Lower lobe of right lung (tissue), 2 donors: ENCODE measurements at places on chromosomes 1 and 21. TPM values are rescaled to one million over a fixed set of nuclear protein-coding genes. Genes with fewer than 3 reads are reported as not detected.

DNA sequence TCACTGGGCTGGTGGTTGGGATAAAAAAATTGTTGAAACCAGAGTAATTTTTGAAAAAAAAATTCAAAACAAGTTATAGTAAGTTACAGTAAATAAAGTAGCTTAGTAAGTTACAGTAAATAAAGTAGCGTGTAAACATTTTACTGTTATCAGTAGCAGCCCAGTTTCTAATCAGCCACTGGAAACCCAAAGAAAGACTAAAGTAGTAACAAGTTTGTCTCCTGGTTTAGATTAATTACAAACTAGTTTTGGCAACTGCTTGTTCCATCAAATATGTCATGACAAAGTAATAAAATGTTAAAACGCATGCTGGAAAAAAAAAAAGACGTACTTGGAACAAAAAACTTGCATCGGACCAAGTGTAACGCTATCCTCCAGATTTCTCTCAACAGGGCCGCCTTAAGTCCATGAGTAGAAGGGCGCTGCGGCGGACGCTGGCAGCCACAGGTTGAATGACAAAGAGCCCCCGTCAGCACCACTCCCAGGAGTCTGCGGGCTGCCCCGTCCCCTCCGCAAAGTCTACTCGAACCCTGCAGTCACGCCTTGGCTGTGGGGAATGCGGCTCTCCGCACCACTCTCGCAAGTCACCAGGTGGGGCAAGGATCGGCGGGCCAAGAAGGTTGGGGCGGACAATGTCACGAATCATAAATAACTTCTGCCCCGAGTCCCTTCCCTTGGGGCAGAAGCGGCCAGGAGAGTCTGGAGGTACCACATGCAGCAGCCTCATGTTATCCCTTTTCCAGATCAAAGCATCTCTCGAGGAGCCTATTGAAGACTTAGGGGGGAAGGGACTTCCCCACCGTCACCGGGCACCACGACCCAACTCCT is 837 bp downstream of the SLC16A1 start:
- no peaks in the 10 kb centered on the region for H3K27me3 ChIP-seq
- peak overlapping the region; percentile 85 for H3K27ac ChIP-seq
- H3K36me3 ChIP-seq: no peaks in the 10 kb centered on the region
- peak; percentile 52 for DNase-seq
- H3K4me3 ChIP-seq: peak overlapping the region; percentile 83

Gene ETS2
- total RNA-seq: 160 TPM

GRCh38 chr1:73744985-73745384 is 453.0 kb downstream of the LRRIQ3 start:
- H3K27ac ChIP-seq: no peak overlapping the region
- H3K36me3 ChIP-seq: no peaks in the 10 kb centered on the region
- no peak overlapping the region for H3K4me3 ChIP-seq
- DNase-seq: no peak

- peak overlapping the region; percentile 83 for H3K4me3 ChIP-seq
- H3K36me3 ChIP-seq: peaks cover 22% of the 10 kb centered on the region
- peaks cover 21% of the 10 kb centered on the region for H3K4me1 ChIP-seq
Measured at GRCh38 chr1:151047925-151048644, 534 bp downstream of the C1orf56 start.

Gene SLC30A10
- not detected for total RNA-seq

Gene GSTM4
- 15.7 TPM for total RNA-seq

DNA sequence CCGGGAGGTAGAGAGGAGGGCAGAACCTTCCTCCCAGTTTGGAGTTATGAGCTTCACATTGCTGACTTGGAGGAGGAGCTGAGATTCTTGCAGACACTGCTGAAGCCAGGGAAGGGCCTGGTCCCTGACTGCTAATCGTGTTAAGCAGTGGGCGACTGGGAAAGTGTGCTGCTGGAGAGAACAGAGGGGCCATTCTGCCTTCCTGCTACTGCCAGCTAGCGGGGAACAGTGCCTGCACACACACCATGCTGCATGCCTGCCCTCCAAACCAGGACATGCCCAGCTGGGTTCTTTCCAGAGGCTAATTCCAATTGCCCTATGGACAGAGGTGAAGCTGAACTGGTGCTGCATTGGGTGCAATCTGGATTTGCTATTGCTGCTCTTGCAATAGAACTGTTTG is 281.4 kb downstream of the AJAP1 start:
- H3K27me3 ChIP-seq: no peaks in the 10 kb centered on the region
- H3K4me3 ChIP-seq: no peak overlapping the region
- no peaks in the 10 kb centered on the region for H3K36me3 ChIP-seq
- no peaks in the 10 kb centered on the region for H3K4me1 ChIP-seq
- DNase-seq: no peak
- no peak overlapping the region for H3K27ac ChIP-seq

Gene F13B
- not detected for total RNA-seq

DNA sequence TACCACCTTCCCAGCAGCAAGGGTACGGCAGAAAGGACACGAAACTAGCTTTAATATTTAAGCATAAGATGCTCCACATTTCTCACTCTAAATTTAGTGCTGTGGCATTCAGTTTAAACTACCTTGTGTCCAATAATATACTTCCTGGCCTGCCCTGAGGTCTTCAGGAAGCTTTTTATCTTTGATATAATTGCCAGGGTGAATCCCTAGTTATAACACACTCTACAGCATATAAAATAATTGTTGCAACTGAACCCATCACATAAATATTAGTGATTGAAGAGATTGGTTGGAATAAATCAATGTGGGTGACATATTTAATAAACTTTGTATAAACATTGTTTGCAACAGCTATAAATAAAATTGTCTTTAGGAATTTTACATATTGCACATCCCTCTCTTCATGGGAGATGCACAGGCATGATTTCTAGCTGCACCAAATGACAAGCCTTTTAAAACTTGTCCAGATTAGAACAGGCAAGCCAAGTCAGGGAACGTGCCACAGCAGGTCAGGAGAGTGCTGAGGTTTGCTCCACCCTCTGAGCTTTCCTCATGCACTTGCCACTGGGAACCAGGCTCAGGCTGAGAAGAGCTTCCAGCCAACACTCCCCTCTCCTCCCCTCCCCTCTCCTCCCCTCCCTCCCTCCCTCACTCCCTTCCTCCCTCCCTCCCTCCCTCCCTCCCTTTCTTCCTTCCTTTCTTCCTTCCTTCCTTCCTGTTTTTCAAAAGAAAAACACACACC is 623.2 kb upstream of the PKN2 start:
- no peaks in the 10 kb centered on the region for H3K36me3 ChIP-seq
- H3K27ac ChIP-seq: no peak overlapping the region
- H3K4me1 ChIP-seq: no peaks in the 10 kb centered on the region
- DNase-seq: no peak
- H3K27me3 ChIP-seq: no peaks in the 10 kb centered on the region
- no peak overlapping the region for H3K4me3 ChIP-seq

Gene SPATA45
- total RNA-seq: not detected

- H3K4me3 ChIP-seq: peak overlapping the region; percentile 54
- H3K27me3 ChIP-seq: peaks cover 27% of the 10 kb centered on the region
- peaks cover 3% of the 10 kb centered on the region for H3K4me1 ChIP-seq
- DNase-seq: no peak
Measured at GRCh38 chr1:13584876-13585611, 1.4 kb downstream of the PDPN start.

DNA sequence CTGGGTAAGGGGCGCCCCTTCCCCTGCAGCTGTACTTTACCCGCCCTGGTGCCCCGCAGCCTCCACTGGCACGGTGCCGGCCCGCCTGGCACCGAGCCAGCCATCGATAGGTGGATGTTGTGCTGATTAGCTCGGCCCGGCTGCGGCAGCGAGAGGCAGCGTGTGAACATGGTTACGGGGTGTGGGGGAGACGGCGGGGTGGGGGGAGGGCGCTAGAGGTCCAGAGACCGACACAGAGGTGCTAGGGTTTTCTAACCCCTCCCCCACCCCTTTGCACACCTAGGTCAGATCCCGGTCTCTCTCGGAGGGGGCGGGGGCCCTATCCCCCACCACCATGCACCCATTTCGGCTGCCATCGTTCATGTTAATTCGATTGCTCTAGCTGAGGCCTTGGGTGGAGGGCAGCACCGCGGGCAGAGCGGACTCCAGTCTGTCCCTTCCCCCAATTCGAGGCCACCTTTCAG is 6.7 kb downstream of the EFNA4 start:
- H3K36me3 ChIP-seq: peaks cover 7% of the 10 kb centered on the region
- H3K27ac ChIP-seq: no peak overlapping the region
- H3K27me3 ChIP-seq: no peaks in the 10 kb centered on the region
- DNase-seq: no peak
- H3K4me1 ChIP-seq: peaks cover 20% of the 10 kb centered on the region

Gene GNPAT
- total RNA-seq: 36.7 TPM

Gene PHACTR4
- total RNA-seq: 44.2 TPM

DNA sequence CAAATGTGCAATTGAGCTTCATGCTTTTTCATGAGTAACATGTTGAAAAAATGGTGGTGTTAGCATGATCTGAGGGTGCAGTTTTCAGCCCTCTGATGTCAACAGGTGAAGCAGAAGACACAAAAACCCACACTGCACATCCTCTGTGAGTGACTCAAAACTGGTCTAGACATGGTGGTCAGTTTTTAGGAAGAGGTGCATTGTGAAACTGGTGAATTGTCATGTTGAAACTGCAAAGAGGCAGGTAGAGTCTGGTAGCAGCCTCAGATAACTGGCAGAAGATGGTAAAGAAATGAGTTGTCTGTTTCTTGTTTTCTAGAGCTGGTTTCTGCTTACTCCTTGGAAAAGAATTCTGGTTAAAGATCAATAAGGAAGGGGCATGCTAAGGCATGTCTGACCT is 97.3 kb upstream of the HMCN1 start:
- H3K4me3 ChIP-seq: no peak overlapping the region
- no peak for DNase-seq
- H3K36me3 ChIP-seq: no peaks in the 10 kb centered on the region
- no peaks in the 10 kb centered on the region for H3K27me3 ChIP-seq

GRCh38 chr1:202462342-202463076 is 114.0 kb downstream of the PPP1R12B start:
- H3K36me3 ChIP-seq: no peaks in the 10 kb centered on the region
- H3K27ac ChIP-seq: peak overlapping the region; percentile 25
- DNase-seq: no peak
- no peak overlapping the region for H3K4me3 ChIP-seq
- H3K27me3 ChIP-seq: no peaks in the 10 kb centered on the region
- peaks cover 38% of the 10 kb centered on the region for H3K4me1 ChIP-seq

Gene OLIG2
- not detected for total RNA-seq

GRCh38 chr1:26162220-26162709 is 3.4 kb downstream of the FAM110D start:
- H3K36me3 ChIP-seq: no peaks in the 10 kb centered on the region
- H3K27ac ChIP-seq: no peak overlapping the region
- DNase-seq: no peak
- peak overlapping the region; percentile 62 for H3K4me3 ChIP-seq
- H3K4me1 ChIP-seq: peaks cover 28% of the 10 kb centered on the region

GRCh38 chr21:43189936-43190335 is 21.1 kb downstream of the CRYAA start:
- H3K36me3 ChIP-seq: no peaks in the 10 kb centered on the region
- no peaks in the 10 kb centered on the region for H3K27me3 ChIP-seq
- H3K4me3 ChIP-seq: no peak overlapping the region
- H3K4me1 ChIP-seq: peaks cover 2% of the 10 kb centered on the region
- H3K27ac ChIP-seq: no peak overlapping the region
- DNase-seq: no peak

GRCh38 chr21:26050857-26051256 is 119.7 kb downstream of the APP start:
- peaks cover 29% of the 10 kb centered on the region for H3K36me3 ChIP-seq
- H3K4me1 ChIP-seq: no peaks in the 10 kb centered on the region
- H3K4me3 ChIP-seq: no peak overlapping the region
- no peak for DNase-seq
- H3K27ac ChIP-seq: no peak overlapping the region

GRCh38 chr1:203772836-203773235 is 7.9 kb downstream of the LAX1 start:
- no peak overlapping the region for H3K27ac ChIP-seq
- H3K4me3 ChIP-seq: no peak overlapping the region
- H3K4me1 ChIP-seq: peaks cover 4% of the 10 kb centered on the region
- H3K36me3 ChIP-seq: no peaks in the 10 kb centered on the region

DNA sequence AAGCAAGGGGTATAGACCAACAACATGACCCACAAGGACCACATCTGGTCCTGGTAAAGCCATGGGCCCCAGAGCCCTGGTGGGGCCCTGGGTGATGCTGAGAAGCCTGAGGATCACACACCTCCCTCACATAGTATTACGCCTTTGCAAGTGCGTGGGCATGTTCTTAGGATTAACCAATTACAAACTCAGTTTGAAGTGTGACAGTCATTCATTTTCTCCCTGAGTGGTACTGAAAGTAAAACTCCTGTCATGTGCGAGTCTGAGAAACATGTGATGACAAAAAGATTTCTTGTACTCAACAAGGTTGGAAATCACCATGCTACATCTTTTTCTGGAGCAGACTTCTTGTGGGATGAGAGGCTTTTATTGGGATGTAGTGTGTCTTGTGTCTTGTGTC is 315.3 kb upstream of the DUSP10 start:
- no peak overlapping the region for H3K27ac ChIP-seq
- no peaks in the 10 kb centered on the region for H3K4me1 ChIP-seq
- no peak overlapping the region for H3K4me3 ChIP-seq
- no peaks in the 10 kb centered on the region for H3K27me3 ChIP-seq

- H3K4me3 ChIP-seq: no peak overlapping the region
- no peaks in the 10 kb centered on the region for H3K4me1 ChIP-seq
- H3K36me3 ChIP-seq: peaks cover 78% of the 10 kb centered on the region
- DNase-seq: no peak
- H3K27me3 ChIP-seq: no peaks in the 10 kb centered on the region
- H3K27ac ChIP-seq: no peak overlapping the region
Measured at GRCh38 chr1:230253150-230253549, 173.0 kb downstream of the PGBD5 start.

DNA sequence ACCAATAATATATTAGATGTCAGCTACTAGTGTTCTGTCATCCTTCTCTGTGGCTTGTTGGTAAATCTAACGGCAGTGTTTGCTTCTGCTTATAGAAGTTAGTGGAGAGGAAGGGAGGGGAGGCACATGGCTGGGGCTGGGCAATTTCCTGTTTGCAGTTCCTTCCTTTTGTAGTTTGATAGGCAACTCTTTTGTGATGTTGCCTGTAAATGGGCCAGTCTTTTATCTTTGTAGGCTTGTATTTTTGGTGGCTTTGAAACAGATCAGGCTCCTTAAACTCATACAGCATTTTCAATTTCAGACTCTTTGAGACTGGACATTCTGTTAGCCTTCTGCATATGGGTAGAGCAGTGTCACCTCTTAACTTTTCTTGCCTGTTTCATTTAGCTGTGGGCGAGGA is 48.1 kb downstream of the CDC14A start:
- peaks cover 22% of the 10 kb centered on the region for H3K4me1 ChIP-seq
- peak; percentile 59 for DNase-seq
- no peaks in the 10 kb centered on the region for H3K36me3 ChIP-seq
- no peak overlapping the region for H3K4me3 ChIP-seq
- peak overlapping the region; percentile 28 for H3K27ac ChIP-seq

Gene ADAMTS4
- 1.4 TPM for total RNA-seq

- H3K36me3 ChIP-seq: no peaks in the 10 kb centered on the region
- no peaks in the 10 kb centered on the region for H3K27me3 ChIP-seq
- no peak overlapping the region for H3K4me3 ChIP-seq
- peaks cover 41% of the 10 kb centered on the region for H3K4me1 ChIP-seq
- DNase-seq: no peak
Measured at GRCh38 chr1:198185146-198185545, 28.3 kb downstream of the NEK7 start.
